ENCODE measurements at places on chromosomes 7 and 10. TPM values are rescaled to one million over a fixed set of nuclear protein-coding genes. Genes with fewer than 3 reads are reported as not detected.

GRCh38 chr7:11168650-11169170 is 195.0 kb downstream of the PHF14 start:
- no peak for DNase-seq

The SPDYE2 gene
- 13.2 TPM for polyA plus RNA-seq

DNA sequence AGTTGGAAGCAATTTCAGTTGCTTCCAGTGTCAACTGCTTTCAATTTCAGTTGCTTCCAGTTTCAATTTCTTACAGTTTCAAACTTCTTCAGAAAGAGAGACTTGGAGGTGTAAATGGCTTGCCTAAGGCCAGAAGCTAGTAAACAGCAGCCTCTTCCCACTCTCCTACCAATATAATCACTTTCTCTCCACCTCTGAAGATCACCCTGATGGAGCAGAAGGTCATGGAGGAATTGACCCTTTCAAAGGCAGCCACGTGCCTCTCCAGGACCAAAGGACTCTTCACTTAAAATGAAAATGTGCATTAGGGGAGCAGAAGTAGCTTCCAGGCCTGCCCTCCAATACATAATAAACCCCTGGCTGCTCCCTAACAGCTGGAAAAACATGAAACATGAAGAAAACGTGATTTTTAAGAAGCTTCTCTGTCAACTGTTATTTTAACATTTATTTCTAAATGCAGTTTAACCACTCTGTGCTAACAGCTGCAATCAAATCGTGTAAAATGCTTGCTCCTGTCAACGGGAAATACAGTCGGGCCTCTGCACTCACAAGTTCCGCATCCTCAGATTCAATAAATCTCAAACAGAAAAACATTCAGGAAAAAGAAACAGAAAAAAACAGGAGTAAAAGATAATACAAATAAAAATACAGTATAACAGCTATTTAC is 1020.6 kb downstream of the XPNPEP1 start:
- peak; percentile 20 for DNase-seq

The NEURL1 gene
- polyA plus RNA-seq, result 30.7 TPM

The OR2A42 gene
- polyA plus RNA-seq, result 0.31 TPM

GRCh38 chr10:125159932-125160855 is at the start of gene CTBP2:
Gene CTBP2 (minus strand): TSS chr10:125160563.
- peak; percentile 77 for DNase-seq

The DNAJC12 gene
- 7.7 TPM for polyA plus RNA-seq

The IFIT1B gene
- polyA plus RNA-seq, result not detected

DNA sequence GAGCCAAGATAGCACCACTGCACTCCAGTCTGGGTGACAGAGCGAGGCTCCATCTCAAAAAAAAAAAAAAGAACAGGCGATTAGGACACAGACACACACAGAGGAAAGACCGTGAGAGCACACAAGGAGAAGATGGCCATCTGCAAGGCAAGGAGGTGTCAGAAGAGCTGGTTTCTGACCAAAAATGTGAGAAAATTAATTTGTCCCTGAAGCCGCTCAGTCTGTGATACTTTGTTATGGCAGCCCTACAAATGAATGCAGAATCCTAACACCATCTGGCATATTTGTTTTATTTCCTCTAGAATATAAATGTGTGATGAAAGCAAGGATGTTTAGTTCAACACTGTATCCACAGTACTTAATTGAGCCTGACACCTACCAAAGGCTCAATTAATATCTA is 69.7 kb downstream of the ZFAND4 start:
- no peak for DNase-seq

- DNase-seq, result no peak
Measured at GRCh38 chr10:31000867-31001266, 30.8 kb downstream of the ZNF438 start.

The ARL5B gene
- 27.7 TPM for polyA plus RNA-seq

- no peak for DNase-seq
Measured at GRCh38 chr7:90271753-90272152, 26.8 kb downstream of the CFAP69 start.

- no peak for DNase-seq
Measured at GRCh38 chr10:71513936-71514335, 117.2 kb downstream of the CDH23 start.

The COMMD3 gene
- 71.4 TPM for polyA plus RNA-seq

The TRPV5 gene
- 0.05 TPM for polyA plus RNA-seq

GRCh38 chr7:155787171-155787851 is 25.0 kb downstream of the SHH start:
- DNase-seq, result peak; percentile 54

- no peak for DNase-seq
Measured at GRCh38 chr10:119139464-119140067, 25.9 kb downstream of the SFXN4 start.

DNA sequence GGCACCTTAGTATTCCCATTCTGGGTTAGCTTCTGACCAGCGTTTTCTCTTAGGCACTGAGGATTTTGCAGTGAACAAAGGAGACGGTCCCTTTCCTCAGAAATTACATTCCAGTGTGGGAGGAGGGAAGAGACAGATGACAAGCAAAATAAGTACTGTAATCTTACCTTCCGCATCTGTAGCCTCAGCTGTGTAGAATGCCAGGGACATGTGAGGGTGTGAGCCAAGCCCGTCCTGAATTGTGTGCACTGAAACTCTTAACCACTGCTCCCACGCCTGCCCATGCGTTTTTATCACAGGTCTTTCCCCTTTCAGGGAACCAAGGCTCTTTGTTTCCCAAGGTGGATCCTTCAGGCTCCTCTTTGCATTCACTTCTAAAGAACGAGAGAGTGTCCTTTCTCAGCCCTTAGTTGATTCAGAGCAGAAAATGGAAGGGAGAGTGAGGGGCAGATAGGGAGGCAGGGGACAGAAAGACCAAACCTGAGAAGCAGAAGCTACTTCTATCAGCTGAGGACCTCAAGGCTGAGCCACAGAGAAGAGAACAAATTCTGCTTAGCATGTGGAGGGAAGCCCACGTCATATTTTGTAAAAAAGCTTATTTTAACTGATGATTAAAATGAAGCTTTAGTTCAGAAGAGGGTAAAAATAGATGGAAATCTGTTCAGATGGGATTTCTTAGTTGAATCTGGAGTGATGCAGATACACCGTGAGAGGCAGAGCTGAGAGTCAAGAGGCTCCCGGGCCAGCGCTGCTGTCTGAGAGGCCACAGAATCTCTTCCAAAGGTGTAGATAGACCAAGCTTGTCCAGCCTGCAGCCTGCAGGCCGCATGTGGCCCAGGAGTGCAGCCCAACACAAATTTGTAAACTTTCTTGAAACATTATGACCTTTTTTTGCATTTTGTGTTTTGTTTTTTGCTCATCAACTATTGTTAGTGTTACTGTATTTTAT is 122.5 kb downstream of the CCNY start:
- DNase-seq, result no peak

DNA sequence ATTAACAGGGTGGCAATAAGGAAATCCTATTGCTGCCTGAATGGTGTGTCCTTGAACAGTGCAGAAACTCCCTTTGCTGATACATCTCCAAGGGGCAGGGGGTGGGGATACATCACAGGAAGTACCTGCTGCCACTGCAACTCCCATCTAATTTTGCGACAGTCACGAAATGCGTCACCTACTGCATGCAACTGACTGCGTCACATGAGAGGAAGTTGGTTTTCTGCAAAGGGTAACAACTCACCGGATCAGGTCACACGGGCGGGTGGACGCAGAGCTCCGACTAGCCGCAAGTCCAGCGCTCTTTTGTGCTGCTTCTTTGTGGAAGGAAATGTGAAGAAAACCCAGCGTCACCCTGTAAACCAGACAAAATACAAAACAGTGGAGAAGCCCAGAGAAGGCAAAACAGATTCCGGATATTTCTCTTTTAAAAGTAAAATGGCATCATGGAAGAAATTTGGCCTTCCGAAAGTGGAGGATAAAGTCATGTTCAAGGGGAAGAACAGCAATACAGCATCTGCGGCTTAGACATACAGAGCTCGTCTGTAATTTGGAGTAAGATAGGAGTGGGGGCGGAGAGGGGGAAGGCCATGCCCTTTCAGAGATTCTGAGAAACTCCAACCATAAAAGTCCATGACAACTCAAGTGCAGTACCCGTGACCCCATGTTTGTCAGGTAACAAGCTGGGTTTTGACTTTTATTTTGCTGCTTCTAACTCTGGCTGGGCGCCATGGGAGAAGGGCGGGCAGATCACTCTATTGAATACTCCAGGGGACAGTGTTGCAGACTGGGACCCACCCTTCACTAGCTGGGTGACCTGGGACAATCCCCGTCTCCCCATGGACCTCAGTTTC is 32.3 kb upstream of the PLEKHS1 start:
- no peak for DNase-seq

DNA sequence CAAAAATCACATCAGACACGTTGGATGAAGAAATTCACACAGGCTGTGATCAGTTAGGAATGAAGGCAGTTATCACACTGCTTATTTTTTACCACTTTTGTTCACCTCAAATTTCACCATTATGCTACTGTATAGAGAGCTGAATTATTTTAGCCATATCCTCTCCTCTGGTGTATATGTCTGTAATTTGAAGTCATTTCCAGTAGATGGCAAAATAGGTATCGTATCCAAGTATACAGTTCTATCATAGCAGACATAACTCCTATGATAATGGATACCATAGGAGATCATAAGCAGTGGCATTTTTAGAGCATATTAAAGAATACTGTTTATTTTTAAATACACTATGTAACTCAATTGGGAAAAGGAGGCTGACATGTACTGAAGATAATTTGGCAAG is 909.7 kb downstream of the DNAJB9 start:
- DNase-seq, result no peak

GRCh38 chr7:95509199-95509598 is 23.5 kb downstream of the ASB4 start:
- peak; percentile 63 for DNase-seq

DNA sequence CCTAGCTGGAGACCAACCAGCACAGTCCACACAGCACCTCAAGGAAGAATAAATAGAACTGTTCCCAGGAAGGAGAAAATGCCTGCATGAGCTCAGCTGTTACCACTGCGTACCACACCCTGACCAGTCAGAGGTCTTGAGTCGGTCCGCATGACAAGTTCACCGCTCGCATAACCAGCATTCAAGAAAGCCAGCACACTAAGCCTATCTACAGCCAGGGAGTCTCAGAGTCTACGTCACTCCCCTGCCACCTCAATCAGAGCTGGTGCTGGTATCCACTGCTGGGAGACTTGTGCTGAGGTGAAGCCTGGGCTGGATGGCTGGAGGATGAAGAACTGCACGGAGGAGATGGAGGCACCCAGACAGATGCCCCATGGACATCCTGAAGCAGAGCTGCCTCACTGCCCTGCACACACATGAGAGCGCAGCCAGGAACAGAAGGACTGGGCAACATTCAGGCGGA is 19.6 kb downstream of the AKR1C1 start:
- DNase-seq, result no peak

GRCh38 chr7:19932549-19933249 is 159.3 kb upstream of the TMEM196 start:
- no peak for DNase-seq

DNA sequence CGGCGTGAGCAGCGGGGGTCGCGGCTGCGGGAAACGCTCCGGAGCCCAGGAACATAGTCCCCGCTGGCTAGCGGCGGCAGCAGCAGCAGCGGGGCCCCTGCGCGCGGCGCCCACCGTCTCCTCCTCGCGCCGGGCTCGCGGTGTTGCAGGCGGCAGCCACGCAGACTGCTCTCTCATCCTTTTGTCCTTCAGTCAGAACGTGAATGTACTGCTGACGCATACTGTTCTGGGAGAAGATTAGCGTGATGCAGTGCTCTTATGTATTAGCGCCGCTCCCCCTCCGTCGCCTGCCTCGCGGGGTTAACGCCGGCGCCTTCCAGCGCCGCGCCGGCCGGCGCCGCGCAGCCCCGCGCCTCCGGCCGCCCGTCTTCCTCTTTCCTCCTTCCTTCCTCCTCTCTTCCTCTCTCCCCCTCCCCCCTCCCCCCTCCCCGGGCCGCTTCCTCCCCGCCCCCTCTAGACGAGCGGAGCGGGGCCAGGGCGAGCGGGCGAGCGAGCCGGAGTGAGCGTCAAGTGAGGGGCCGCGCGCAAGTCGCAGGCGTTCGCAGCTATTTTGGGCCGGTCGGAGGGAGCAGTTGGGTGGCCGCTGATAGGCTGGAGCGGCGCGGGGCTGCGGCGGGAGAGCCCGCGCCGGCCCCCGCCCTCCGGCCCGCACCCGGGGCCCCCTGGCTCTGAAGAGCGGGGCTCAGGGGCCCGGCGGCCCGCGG is 816 bp upstream of the LRRC4 start:
- DNase-seq, result peak; percentile 83

GRCh38 chr7:159078911-159079270 is 65.8 kb downstream of the VIPR2 start:
- no peak for DNase-seq

DNA sequence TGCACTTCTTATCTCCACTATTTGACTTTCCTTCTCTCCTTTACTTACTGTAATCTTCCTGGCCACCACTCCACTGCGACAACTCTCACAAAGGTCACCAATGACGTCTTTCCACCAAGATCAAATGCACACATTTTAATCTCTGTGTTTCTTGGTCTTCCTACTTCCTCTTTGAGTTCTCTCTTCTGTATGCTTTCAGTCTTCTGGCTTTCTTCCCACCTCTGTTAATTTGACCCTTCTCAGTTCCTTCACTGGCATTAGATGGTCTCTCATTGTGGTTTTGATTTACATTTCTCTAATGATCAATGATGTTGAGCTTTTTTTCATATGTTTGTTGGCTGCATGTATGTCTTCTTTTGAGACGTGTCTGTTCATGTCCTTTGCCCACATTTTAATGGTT is 31.9 kb downstream of the FAM107B start:
- DNase-seq, result no peak

The PVRIG gene
- polyA plus RNA-seq, result 3.7 TPM

DNA sequence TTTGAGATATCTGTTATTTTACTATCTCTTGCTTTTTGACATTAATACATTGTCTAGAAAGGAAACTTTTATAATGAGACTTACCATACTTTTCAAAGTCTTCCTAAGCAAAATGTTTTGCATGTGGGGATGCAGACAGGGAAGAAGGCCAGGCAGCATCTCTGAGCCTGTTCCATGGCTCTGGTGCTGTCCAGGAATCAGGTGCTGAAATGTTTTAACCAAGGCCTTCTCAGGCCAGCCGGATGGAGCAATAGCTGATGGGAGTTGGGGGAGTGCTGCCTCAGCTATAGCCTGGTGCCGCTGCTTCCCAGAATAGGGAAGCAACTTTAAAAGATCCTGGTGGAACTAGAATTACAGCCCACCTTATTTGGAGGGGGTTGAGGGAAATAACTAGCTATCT is 38.5 kb downstream of the CRTAC1 start:
- DNase-seq, result peak; percentile 49

- DNase-seq, result no peak
Measured at GRCh38 chr10:27618906-27619305, 114.8 kb downstream of the RAB18 start.

GRCh38 chr7:117143580-117143979 is 179.3 kb downstream of the WNT2 start:
- DNase-seq, result no peak

DNA sequence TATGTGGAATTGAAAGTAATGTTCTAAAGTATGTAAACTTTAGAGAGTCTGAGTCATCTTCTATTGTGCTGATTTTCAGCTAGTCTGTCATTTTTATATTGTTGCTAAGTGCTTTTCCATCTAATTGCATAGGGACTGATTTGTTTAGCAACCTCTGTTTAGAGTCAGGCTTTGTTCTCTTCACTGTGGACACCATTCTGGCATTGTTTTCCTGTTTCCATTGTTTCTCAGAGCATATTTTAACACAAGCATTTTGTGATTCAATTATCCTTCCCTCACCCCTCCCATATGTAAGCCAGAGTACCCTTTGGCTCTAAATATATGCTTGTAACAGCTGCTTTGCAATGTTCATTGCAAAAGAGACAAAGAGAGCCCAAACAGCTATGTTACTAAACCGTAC is 748.4 kb upstream of the PHF14 start:
- DNase-seq, result peak; percentile 88

GRCh38 chr7:34313289-34313688 is 344.7 kb upstream of the NPSR1 start:
- no peak for DNase-seq

The CXCL12 gene
- 203 TPM for polyA plus RNA-seq

- DNase-seq, result no peak
Measured at GRCh38 chr10:70587045-70587658, 15.4 kb downstream of the PRF1 start.
